ENCODE measurements at places on chromosomes 3 and 15. TPM values are rescaled to one million over a fixed set of nuclear protein-coding genes. Genes with fewer than 3 reads are reported as not detected.

DNA sequence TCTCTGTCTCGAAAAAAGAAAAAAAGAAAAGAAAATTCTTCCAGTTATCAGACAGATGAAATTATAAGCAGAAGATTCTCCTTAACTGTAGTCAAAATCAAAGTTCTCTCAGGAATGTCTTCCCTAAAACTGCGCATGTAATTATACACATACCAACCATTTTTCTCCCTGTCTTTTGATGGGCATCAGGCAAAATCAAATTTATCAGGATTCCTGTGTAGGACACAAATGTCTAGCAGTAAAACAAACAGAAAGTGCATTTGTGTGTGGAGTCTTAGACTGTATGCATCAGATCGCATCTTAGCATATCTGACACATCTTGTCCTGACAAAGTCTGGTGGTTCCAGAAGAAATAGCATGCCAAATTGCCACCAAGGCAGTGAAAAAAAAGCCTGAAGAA, 3.9 kb upstream of the ARPIN start:
- no peak for DNase-seq

DNA sequence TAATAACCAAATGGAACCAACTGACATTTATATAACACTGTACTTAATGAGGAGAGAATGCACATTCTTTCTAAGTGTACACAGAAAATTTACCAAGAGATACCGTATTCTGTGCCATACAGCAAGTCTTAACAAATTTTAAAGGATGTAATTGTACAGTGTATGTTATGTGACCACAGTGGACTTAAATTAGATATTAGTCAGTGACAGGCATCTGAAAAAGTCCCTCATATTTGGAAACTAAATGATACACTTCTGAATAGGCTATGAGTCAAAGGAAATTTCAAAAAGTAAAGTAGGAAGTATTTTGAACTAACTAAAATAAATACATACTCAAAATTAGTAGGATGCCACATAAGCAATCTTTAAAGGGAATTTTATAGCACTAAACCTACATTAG, 59.6 kb upstream of the P3H2 start:
- no peak for DNase-seq

DNA sequence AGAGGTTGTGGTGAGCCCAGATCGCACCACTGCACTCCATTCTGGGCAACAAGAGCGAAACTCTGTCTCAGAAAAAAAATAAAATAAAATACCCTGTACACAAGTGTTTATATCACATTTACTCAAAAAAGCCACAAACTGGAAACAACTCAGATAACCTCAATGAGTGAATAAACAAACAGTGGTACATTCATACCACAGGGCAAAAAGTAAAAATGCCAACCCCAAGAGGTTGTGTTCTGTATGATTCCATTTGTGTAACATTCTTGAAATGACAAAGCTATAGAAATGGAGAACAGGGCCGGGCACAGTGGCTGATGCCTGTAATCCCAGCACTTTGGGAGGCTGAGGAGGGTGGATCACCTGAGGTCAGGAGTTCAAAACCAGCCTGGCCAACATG, 12.9 kb downstream of the EDC3 start:
- no peak for DNase-seq

GRCh38 chr3:119862616-119863015, 80.7 kb downstream of the NR1I2 start:
- no peak for DNase-seq

DNA sequence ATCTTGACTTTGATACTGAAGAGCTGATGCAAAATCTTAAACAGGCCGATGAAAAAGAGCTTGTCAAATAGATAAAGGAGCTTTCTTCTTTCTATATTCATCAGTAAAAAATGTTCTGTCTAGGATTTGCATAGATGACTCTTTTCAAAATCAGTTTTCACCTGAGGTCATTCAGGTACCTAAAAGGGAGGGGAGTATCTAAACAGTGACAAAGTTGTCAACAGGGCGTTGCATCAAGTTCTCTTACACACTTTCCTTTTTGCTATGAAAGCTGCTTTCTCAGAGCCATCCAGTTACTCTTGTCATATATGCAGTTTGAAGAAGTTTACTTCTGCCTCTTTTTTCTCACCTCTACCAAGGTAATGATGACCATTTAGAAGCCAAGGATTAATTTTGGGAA, 60.0 kb downstream of the AKAP13 start:
- no peak for DNase-seq

- DNase-seq: no peak
Observed at GRCh38 chr3:197465996-197466549, 89.7 kb downstream of the BDH1 start.

DNA sequence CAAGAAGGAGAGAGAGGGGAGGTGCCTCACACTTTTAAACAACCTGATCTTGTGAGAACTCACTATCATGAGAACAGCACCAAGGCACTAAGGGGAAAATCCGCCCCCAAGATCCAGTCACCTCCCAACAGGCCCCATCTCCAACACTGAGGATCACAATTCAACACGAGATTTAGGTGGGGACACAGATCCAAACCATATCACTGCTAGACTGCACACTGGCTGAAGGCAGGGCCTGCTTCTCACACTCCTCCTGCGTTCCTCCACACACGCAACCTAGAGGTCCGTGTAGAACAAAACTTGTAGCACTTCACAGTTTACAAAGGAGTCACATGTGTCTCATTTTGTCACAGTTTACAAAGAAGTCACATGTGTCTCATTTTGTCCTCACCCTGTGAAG, 97.8 kb downstream of the DAPK2 start:
- no peak for DNase-seq

GRCh38 chr15:69712991-69713390, 260.4 kb downstream of the RPLP1 start:
- DNase-seq: no peak

DNA sequence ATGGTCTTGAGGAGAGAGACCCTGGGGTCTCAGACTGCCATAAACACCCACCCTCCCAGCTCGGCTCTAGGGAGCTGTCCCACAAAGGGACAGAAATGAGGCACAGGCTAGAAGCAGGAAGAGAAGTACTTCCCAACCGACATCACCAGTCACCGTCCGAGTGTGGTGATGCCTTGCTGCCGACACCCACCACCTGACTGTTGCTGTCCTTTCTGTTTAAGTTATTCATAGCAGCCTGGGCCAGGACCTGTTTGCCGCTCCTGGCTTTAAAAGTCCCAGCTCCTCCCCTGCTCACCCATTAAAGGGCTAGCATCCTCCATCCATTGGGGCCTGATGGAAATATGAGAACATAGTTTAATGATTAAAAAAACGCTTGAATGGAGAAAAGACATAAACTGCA, 13.2 kb upstream of the SPG11 start:
- no peak for DNase-seq

DNA sequence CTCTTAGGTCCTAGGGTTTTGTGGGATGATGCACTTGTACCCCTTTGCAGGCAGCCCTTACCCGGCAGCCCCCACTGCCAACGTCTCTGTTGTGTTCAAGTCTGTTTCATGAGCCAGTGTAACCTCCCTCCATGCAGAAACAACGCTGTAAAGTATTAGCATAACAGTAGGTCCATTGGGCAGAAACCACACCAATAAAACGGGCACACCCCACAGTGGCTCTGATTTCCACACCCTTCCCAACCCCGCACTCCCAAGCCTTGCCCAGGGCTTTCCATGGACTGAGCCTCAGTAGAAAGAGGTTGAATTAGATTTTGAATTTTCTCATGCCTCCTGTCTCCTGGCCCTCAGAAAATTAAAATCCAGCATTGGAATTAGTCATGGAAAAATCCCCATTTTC, 124.5 kb downstream of the CACNA1D start:
- DNase-seq: no peak

DNA sequence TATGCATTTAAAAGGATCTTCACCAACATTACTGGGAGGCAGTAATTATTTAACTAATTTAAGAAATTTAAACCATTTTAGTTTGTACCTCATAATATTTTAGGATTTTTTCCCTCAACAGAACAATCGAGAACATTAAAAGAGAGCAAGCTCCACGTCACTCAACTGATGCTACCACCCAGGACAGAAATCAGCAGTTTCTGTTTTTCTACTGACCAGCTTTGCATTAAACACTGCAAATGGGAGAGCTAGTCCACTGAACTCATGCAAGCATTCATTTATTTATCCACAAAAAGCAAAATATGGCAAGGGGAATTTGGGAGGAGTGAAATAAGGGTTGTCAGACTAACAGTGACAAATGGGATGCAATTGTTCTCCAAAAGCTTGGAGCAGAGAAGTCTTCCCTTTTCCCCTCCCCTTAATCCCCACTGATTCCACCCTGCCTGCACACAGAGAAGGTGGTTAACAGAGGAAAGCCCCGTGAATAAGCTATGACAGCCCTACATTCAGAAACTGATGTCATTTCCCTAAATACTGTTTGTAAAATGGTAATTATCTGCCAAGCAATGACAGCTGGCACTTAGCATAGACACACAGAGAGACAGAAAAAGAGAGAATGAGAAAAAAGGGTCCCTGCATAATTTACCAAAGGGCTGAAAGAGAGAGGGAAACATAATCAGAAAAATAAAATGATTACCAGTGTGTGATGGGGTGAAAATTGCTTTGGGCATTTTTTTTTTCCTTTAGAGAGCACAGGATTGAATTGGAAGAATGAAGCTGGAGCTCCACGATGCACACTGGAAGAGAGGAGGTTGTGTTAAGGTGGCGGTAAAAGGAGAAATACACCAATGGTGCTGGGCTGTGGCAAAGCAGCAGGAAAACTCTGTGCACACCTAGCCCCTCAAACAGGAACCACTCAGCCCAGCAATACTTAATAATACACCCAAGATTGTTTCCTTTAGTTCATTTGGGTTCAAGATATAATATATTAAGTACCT, 777.4 kb downstream of the TUSC7 start:
- DNase-seq: no peak

GRCh38 chr3:144058713-144059112, 87.1 kb downstream of the DIPK2A start:
- no peak for DNase-seq

- no peak for DNase-seq
Observed at GRCh38 chr3:184586851-184587250, 25.3 kb downstream of the EPHB3 start.

DNA sequence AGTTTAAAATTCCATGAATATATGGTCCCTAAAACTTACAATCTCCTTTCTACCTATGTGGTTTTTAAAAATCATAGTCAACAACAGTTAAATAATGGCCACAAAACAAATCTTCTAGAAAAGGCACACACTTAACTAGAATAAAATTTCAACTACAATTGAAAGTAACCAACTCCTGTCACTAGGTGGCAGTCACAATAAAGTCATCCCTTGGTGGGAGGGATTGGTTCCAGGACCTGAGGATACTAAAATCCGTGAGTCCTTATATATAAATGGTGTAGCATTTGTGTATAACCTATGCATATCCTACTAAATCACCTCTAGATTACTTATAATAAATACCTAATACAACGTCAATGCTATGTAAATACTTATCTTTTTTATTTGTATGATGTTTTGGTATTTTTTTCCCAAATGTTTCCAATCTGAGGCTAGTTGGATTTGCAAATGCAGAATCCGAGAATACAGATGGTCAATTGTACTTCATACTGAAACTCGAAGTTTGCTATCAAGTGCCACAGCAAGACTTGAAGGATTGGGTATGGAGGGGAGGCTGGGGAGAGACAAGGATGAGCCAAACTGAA, 172.6 kb downstream of the FMN1 start:
- no peak for DNase-seq

DNA sequence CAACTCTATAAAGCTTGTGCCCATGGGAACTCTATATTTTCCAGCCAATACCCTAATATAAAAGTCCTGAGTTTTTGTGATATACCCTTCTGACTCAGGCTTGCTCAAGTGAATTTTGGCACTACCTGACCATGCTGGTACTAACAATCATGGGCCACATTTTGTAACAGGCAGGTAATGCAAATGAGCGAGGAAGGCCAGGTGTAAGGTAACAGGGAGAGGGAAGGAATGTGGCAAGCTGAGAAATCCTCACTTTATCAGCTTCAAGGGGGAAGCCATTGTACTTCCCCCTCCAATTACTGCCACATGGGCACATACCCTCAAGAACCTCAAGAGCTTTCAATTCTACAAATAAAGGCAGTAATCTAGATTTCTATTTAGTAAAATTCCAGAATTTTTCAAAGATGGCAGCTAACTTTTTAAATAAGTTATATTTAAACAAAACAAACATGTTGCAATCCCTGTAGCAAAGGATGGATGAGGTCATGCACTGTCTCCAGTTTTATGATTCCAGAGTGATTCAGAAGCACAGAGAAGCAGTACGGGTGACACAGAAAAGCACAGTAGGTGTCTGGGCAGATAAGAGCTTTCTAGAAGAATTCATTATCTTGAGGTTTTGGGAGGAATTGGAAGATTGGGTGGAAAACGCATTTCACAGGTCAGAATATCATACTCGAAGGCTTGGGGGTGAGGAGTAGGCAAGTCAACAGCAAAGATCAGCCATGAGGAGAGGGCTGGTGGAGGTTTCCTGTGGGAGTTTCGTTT, 87.6 kb downstream of the FOXP1 start:
- DNase-seq: peak; percentile 47

GRCh38 chr3:118900737-118901525, 133.7 kb downstream of the IGSF11 start:
- no peak for DNase-seq

- DNase-seq: no peak
Observed at GRCh38 chr3:42960786-42961185, 18.3 kb upstream of the GASK1A start.

DNA sequence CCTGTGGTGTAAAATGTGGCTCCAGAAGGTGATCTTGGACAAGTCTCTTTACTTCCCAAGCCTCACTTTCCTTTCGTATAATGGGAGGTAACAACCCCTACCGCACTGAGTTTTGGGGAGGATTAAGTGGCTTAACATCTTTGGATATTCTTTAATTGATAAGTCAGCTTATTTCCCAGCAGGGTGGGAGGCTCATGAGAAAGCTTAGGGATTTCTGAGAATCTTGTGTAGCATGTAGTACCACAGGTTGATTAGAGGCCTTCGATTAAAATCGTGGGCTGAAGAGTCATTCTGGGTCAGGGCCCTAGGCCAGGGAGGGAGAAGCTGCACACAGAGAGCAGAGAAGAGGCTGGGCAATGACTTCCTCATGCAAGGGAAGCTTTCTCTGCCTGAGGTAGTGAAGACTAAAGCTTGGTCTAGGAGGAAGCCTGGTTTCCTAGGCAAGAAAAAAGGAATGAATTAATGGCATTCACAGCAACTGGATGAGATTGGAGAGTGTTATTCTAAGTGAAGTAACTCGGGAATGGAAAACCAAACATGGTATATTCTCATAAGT, 1.5 kb upstream of the NMNAT3 start:
- no peak for DNase-seq

- DNase-seq: no peak
Observed at GRCh38 chr3:122183893-122184590, 574 bp downstream of the CASR start.

UACA gene
- total RNA-seq: 45.6 TPM

MELTF gene
- total RNA-seq: 11.4 TPM

CLPX gene
- 58.8 TPM for total RNA-seq

IGDCC3 gene
- total RNA-seq: 0.82 TPM

CRYGS gene
- not detected for total RNA-seq

CYP1A1 gene
- 6.2 TPM for total RNA-seq

C2CD4A gene
- total RNA-seq: not detected

IL17RC gene
- 9.7 TPM for total RNA-seq

OR5K2 gene
- total RNA-seq: not detected

DAZL gene
- 0.21 TPM for total RNA-seq

PCOLCE2 gene
- 5.3 TPM for total RNA-seq

ARNT2 gene
- total RNA-seq: 22.9 TPM

CSTA gene
- total RNA-seq: 1.4 TPM

HYKK gene
- total RNA-seq: 8.6 TPM

All from uterus (tissue), 4 donors.